Activated CD4-positive, alpha-beta T cell treated with anti-CD3 and anti-CD28 coated beads, Interleukin-2, amount 10 ng/mL, durations not matched to agents 24 days and 14 days (primary cell): ENCODE measurements at places on chromosomes 16 and 17.
A peak's percentile ranks its signal among the peaks of the same experiment; 100 is the strongest.

DNA sequence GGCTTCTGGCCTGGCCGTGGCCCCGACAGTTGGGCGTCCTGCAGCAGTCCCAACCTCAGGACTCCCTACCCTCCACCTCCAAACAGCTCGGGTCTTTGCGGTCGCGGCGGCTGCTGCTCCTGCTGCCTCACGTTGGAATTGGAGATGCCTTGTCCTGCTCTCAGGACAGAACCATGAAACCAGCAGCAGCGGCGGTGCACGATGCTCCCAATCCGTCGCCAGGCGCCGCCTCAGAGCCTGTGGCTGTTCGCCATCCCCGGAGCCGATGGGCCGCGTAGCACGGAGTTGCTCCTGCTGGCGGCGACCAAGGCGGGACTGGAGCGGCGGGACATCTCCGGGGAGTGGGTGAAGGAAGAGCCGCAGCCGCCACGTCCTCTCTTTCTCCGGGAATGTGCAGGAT, 1965.9 kb downstream of the TP53TG3F start:
- no peak for DNase-seq

GRCh38 chr17:59154721-59155438, at the start of gene SKA2:
Gene SKA2, minus strand, starts transcription at chr17:59155186. Its CDS starts 23 bp downstream, at chr17:59155163.
- DNase-seq: peak; percentile 99

DNA sequence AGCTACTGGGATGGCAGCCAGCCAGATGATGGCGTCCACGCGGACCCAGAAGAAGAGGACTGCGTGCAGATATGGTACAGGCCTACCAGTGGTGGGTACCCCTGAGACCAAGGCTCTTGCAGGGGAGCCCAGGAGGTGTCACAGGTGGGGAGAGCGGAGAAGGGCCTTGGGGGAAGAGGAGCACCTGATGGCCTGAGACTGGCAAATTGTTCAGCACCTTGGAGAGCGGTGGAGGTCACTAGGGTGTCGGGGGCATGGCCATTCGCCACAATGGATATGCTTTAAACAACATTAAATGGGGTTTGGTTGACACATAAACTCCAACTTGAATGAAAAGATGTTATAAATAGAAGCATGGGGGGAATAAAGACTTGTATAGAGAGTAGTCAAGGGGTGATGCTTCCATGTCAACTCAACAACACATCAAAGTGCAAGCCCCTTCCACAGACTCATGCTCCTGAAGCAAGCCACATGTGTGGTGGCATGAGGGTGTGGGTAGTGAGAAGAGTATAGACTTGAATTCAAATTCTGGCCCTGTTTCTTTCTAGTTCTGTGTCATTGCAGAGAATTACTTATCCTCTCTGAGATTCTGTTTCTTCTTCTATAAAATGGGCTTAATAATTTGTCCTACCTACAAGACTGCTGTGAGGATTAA, 22.2 kb downstream of the CLEC19A start:
- peak; percentile 58 for DNase-seq

DNA sequence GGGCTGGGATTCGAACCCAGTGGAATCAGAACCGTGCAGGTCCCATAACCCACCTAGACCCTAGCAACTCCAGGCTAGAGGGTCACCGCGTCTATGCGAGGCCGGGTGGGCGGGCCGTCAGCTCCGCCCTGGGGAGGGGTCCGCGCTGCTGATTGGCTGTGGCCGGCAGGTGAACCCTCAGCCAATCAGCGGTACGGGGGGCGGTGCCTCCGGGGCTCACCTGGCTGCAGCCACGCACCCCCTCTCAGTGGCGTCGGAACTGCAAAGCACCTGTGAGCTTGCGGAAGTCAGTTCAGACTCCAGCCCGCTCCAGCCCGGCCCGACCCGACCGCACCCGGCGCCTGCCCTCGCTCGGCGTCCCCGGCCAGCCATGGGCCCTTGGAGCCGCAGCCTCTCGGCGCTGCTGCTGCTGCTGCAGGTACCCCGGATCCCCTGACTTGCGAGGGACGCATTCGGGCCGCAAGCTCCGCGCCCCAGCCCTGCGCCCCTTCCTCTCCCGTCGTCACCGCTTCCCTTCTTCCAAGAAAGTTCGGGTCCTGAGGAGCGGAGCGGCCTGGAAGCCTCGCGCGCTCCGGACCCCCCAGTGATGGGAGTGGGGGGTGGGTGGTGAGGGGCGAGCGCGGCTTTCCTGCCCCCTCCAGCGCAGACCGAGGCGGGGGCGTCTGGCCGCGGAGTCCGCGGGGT, at the start of gene CDH1:
Gene CDH1, plus strand, starts transcription at position 247 of the 684 bp plus-strand sequence. Its CDS starts 124 bp downstream, at position 371.
- DNase-seq: peak; percentile 70

DNA sequence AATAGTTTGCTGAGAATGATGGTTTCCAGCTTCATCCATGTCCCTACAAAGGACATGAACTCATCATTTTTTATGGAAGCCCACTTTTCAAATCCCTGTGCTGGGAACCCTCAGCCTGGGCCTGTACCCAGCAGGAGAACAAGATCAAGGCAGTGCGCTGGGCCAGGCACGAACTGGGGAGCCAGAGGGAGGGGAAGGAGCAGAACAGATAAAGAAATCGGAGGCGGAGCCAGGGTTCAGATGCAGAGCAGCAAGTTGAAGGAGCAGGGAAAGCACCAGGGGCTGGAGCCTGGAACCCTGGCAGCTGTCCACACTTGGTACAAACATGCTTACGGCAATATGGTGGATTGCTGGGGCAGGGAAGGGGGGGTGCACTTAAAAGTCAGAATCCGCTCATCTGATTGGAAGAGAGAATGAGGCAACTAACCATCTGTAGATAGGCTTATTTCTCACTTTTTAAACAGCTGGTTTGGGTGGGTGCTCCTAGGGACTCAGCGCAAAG, 107.5 kb downstream of the NOG start:
- no peak for DNase-seq

DNA sequence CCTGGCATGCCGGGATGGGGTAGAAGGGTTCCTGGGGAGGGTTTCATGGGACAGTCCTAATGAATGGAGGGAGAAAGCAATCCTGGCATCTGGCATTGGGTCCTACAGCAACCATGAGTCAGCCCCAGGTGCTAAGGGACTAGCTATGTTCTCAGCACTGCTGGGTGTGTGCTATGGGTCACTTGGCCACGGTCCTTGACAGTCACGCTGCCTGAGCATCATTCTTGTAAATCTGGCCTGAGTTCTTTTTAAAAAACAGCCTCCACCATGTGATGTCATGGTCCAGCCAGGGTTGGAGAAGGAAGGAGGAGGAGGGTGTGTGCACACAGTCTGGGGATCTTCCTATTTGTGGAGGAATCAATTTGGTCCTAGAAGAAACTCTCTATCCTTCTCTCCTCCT, 6.2 kb upstream of the RAMP2 start:
- no peak for DNase-seq

GRCh38 chr16:9522614-9523013, 431.2 kb downstream of the HAPSTR1 start:
- no peak for DNase-seq

- DNase-seq: peak; percentile 84
These were observed 1.8 kb upstream of the RBFOX3 start for GRCh38 chr17:79612468-79613194.

GRCh38 chr16:79327836-79328235, 272.7 kb downstream of the MAF start:
- DNase-seq: no peak

DNA sequence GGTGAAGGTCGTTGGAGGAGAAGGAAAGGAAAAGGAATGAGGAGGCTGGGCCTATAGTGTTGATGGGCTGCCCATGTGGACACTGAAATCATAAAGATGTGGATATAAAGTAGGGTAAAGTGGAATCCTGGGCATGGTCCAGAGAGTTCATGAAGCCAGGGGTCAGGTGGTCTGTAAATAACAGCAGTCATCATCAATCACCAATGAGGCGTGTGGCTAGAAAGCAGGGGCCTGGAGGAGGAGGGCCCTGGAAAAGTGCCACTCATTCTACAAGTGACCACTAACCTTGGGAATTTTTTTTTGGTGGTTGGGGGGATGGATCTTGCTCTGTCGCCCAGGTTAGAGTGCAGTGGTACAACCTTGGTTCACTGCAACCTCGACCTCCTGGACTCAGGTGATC, 115.3 kb upstream of the NOL11 start:
- DNase-seq: no peak

DNA sequence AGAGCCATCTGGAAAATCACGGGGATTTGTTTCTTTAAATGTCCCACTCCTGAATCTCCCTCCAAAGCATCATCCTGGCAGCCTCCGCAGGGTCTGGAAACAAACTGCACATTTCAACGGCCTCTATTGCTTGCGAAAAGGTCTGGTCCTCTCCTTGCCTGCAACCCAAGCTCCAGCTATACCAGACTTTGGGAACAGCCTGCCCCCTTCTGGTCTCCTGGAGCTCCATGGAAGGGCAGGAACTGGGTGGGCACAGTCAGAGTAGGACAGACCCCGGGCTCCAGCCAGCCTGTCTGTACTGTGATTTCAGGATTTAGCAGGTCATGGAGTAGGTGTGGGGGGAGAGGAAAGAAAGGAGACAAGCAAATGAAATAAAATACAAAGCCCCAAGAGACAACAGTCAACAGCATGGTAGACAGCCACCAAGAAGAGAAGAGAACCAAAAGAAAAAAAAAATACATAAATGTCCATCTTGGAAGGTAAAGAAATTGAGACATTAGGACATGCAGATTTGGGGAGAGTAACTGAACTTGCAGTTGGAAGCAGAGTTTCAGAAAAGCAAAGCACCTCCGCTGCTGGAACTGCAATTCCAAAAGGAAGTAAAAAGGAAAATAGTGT, 2.7 kb downstream of the XYLT1 start:
- DNase-seq: peak; percentile 84

- no peak for DNase-seq
These were observed 466 bp downstream of the NEUROD2 start for GRCh38 chr17:39607057-39607850.

- DNase-seq: peak; percentile 62
These were observed 2.7 kb downstream of the N4BP1 start for GRCh38 chr16:48607056-48607825.
